ENCODE measurements at places on chromosomes 16 and 17.

DNA sequence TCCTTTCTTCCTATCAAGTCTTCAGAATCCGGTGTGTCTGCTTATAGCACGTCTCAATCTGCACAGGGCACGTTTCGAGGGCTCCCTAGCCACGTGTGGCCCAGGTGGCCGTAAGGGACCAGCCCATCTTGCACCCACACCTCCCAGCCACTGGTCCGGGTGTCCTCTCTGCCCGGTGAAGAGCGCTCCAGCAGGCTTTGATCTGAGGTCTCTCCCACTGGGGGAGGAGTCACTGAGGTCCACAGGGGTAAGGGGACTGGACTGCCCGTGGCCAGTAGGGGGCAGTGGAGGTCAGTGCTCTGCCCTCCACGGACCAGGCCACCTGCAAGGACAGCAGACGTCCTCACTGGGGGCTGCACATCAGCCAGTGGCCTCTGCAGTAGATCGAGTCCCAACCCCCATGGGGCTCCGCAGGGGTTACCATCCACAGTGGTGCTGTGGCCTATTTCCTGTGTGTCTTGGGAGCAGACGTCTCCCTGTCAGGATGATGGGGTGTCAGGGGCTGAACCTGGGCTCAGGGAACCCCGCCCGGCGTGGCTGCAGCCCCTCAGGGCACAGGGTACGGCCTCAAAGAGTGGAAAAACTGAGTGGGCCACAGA lies 204.1 kb upstream of the CIBAR2 start:
- DNase-seq: no peak

GRCh38 chr17:71631483-71631882 lies 489.3 kb upstream of the SOX9 start:
- DNase-seq: no peak

DNA sequence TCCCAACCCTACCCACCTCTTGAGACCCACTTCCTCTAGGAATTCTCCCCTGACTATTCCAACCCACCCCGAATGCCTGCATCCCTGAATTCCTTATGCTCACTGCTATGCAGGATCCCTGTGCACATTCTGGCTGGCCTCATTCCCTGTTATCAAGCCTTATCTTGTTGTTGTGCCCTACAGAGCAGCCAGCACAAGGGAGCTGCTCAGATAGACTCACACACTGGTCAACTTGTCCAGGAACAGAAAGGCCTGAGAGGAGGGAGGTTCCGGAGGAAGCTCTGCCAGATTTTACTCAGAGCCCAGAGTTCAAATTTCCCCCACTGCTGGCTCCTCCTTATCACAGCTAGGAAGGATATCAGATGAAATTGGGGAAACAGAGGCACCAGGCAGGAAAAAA lies 24.8 kb upstream of the MYO18A start:
- no peak for DNase-seq

DNA sequence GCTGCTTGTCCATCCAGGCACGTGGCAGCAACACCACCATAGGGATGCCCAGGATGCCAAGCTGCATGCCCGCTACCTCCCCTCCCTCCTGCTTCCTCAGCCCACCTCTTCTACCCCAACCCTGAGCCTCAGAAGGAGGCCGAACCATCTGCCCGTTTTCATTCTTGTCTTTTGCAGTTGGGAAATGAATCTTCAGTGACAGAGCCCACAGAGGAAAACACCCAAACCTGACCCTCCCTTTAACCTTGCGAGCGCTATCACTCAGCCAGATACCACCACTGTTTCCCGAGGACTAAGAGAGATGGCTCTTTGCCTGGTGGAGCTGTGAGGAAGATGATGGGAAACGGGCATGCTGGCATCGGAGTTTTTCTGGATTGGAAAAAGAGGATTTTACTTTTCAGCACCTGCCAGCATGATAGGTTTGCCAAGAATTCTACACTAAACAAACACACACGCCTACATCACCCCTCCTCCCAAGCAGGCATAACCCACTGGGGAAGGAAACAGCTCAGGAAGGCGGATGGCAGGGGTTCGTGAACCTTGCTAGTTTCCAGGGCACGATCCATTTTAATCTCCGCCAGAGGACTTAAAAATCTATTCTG lies 457.4 kb downstream of the SLC39A11 start:
- no peak for DNase-seq

- DNase-seq: no peak
These were observed 31.2 kb downstream of the SREBF1 start for GRCh38 chr17:17805575-17805974.

DNA sequence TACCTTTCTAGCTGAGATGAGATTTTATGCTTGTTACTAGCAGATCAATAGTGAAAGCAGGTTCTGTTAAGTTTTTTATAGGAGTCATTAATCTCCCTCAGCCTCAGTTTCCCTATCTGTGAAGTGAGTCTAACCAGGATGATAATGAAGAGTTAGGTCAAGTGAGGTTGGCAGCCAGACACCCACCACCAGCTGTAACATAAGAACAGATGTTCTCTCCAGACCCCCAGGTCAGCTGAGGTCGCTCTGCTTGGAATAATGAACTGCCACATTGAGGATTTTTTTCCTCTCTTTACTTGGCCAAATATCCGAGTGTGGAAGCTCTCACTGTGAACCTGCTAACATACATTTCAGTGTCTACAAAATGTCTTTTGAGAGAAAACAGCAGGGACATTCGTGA lies 389.6 kb downstream of the WWOX start:
- DNase-seq: no peak

DNA sequence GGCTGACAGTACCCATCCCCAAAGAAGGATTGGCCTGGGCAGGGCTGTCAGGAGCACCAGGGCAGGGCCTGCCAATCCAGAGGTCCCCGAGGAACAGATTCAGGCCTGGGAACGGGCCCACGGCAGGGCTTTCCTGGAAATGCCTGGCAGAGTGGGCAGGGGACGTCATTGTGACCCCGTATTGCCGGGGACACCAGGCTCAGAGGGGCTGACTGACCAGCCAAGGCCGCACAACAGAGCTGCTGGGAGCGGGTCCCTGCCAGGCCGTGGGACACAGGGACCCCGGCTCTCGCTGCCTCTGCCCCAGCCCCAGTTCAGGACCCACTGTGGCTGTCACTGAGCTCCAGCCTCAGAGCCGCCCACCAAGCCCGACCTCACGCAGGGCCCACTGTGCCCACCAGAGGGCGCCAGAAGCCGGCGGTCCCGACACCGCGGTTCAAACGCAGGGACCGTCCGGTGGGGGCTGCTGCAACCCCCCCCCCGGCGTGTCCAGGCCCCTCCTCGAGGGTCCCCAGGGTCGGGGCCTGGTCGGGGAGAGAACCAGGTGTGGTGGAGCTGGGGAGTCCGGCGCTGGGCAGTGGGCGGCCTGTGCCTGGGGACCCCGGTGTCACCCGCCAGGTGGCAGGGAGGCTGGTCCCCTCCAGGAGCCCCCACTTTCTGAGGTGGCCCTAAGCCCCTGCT lies 15.2 kb upstream of the SSTR5 start:
- peak; percentile 32 for DNase-seq

DNA sequence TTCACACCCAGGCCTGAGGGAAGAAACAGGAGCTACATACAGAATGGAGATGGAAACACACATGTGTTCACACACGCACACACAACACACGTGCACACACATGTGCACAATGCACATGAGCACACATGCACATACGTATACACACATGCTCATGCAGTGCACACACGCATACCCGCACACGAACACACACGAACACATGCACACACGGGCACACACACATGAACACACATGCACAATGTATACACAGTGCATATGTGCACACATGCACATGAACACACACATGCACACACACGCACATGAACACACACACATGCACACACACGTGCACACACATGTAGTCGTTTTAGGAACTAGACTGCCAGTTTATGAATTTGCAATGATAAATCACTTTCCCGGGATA lies 49.3 kb upstream of the CDR2 start:
- DNase-seq: no peak

- DNase-seq: no peak
These were observed 845 bp downstream of the RPL27 start for GRCh38 chr17:42999003-42999525.

DNA sequence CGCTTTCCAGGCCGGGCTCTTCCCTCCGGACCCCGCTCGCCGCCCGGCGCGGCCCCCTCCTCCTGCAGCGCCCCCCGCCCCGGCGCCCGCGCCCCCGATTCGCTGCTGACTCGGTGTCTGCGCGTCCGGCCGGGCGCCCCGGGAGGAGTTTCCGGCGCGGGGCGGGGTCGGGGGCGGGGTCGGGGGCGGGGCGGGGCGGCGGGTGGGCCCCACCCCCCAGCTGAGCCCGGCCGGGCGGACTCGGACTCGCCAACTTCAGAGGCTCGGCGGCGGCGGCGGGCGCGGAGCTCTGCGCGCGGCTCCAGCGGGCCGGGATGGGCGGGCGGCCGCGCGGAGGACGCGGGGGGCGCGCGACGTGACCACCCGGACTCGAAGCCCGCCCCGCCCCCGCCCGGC lies at the start of gene METRNL:
Gene METRNL (plus strand): TSS at position 258 of the 396 bp plus-strand sequence. CDS start 207 bp downstream, outside the sequence.
- peak; percentile 48 for DNase-seq

- DNase-seq: no peak
These were observed 6.2 kb upstream of the TMEM94 start for GRCh38 chr17:75450270-75450669.

GRCh38 chr17:76384987-76385891 lies 830 bp downstream of the SPHK1 start:
- DNase-seq: no peak

DNA sequence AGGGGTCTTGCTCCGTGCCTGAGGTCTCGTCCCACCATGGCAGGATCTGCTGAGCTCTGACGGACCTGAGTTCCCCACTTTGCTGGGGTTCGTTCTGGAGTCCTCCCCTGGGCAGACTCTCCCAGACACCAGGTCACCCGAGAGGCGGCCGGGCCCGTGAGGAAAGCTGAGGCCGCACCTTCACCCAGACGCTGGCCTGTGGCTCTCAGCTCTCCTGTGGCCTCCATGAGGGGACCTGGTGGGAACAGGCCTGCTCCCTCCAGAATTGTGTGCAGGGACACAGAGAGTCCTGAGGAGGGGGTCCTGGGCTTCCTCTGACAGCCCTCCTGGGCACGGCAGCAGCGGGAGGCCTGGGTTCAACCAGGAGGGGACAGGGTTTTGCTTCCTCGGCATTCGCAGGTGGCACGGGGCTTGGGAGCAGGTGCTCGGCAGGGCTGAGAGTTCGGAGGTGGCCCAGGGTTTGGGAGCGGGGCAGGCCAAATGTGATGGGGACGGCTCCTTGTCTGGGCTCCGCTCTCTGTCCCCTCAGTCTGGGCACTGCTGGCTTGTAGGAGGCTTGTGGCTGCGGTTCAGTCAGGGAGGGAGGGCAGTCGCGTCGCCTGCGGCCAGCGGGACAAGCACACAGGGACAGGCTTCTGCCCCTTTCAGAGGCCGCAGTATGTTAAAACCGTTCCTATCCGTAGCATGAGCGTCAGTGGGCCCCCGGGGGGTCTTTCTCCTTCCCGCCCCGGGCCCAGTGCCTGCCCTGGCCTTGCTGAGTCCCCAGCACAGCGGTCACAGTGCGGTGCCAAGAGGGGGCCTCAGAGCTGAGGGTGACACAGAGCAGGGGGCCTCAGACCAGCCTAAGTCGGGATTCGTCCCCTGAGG lies 8.1 kb upstream of the SNAI3 start:
- DNase-seq: no peak

GRCh38 chr17:55264278-55264644 lies 499 bp upstream of the HLF start:
- DNase-seq: no peak

DNA sequence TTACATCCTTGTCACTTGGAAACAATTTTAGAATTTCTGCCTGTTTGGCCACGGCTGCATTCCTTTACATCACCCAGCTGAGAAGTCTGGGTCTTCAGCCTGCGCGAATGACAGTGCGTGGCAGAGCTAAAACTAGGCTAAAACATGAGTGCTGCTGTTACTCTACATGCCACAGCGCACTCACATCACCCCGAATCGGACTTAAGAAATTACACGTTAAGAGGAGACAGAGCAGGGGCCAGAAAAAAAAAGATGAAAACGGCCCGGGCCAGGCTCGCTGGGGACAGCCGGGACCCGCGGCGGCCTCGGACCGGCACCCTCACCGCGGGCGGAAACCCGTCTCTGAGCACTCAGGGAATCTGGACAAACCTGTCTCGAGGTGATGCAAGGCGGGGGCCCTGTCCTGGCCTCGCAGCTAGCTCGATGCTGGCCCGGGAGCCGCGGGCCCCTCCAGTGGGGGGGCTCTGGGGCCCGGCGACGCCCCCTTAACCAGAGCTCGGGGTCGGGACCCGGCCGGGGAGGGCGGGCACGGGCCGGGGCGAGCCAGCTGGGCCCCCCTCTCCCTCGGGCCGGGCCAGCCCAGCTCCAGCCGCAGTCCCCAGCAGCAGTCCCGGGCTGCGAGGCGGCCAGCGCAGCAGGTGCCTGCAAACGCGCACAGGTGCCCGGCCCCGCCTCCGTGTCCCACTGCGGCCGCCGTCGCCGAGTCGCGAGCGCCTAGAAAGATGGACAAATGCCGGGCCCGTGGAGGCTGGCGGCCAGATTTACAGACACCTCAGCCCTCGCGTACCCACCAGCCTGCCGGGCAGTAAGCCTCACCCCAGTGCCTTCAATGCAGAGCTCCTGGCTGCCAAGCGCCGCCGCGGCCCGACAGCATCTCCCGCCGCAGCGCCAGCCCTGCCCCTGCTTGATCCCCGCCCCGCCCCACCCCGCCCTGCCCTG lies at the start of gene AKTIP:
Gene AKTIP (minus strand): TSS at position 879 of the 939 bp plus-strand sequence. CDS start 2,950 bp downstream, outside the sequence.
- DNase-seq: no peak

DNA sequence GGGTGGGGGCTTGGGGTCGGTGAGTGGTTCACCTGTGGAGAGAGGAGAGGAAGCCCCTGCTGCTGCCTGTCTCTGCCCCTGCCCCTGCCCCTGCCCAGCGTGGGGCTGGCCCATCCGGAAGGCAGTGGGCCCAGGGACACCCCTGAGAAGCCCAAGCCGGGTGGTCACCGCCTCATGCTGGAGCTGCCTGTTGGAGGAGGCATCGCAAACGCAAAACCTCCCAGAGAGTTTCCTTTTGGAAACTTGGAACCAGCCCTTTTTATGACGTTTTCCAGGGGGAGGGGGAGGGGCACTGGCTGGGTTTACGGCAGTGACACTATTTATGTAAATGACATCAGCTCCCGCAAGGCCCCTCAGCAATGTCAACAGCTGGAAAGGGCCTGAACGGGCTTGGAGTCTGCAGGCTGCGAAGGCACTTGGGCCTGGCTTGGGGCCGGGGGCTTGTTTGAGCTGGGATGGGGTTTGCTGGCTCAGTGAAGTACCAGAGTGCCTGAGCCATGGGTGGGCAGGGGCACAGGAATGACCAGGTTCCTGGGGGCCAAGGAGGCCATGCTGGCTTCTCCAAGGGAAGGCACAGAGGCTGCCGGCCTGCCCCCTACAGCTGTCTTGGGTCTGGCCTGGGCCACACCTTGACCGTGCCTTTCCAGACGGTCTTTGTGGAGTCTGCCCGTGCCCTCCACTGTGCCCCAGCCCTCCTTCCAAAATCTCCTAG lies 219.5 kb downstream of the NTN1 start:
- no peak for DNase-seq
